Hematopoietic multipotent progenitor cell treated with erythropoietin and hydrocortisone succinate and interleukin-3 and kit ligand, for 4 days (in vitro differentiated cells): ENCODE measurements at places on chromosomes 2 and 18.
A peak's percentile ranks its signal among the peaks of the same experiment; 100 is the strongest.

DNA sequence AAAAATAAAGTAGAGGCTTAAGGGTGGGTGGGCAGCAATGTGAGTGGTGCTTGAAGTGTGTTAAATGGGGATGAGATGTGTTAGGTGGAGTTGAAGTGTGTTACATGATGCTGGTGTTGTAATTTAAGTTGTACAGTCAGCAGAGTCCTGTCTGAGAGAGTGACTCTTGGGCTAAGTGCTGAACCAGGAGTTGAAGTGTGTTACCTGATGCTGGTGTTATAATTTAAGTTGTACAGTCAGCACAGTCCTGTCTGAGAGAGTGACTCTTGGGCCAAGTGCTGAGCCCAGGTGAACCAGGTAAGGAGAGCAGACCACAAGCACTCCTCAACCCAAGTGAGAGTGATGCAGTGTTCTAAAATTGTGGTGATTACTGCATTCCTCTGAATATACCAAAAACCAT, 40.6 kb downstream of the LCLAT1 start:
- no peak for DNase-seq

GRCh38 chr2:68236103-68236734, 16.1 kb downstream of the PPP3R1 start:
- peak; percentile 48 for DNase-seq

GRCh38 chr2:46170611-46171350, 126.4 kb upstream of the EPAS1 start:
- DNase-seq = no peak

DNA sequence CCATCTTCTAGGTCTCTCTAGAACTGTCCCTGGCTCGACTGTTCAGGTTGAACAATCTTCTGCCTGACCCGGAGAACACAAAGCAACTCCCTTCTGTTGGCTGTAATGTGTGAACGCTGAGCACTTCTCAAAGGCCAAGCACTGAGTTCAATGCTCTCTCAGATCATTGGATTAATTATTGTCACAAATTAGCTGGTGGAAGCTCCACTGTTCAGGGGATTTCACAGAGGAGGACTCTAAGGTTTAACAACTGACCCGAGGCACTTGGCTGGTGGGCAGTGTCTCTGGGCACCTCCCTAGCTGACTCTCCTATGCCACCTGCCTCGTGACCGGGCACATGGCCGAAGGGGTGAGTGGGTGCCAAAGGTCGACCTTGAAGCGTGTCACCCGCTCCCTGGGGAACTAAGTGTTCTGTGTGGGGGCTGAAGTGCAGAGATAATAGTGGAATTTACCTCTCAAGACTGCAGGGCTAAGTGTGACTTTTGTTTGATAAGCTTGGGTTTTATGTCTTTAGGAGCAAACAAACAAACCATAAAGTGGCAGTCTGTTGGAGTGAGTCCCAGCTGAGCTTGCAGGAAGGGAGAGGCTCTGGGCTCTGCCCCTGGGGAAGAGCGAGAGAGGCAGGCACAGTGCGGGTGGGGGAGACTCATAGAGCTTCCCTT, 64.8 kb downstream of the BCL2L11 start:
- peak; percentile 67 for DNase-seq

GRCh38 chr2:48107326-48107925, 201.1 kb upstream of the FBXO11 start:
- no peak for DNase-seq

GRCh38 chr2:239814116-239814860, 210.9 kb downstream of the NDUFA10 start:
- peak; percentile 19 for DNase-seq

DNA sequence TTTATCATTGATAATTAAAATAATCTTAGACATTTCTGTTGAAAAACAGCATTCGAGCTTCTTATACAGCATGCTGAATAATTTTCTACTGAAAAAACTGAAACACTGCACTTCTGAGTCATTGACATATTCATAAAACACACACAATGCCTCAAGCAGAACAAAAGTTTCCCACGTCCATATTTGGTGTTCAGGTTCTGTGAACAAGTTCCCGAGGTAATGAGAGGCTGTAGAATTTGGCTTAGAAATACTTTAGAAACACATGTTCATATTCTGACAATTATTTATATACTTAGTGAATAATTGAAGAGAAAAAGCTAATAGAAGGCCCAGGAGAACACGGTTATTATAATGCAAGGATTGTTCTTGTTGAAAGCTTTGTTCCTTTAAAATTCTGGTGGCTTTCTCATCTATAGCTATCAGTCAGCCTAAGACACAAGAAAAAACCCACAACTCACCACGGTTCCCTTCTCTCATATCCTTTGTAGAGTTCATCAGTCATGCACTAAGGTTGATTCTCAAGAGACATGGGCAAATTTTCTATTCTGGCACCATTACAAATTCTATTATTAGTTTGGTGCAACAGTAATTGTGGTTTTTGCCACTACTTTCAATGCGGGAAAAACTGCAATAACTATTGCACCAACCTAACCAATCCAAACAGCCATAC, 194.4 kb downstream of the TMX3 start:
- no peak for DNase-seq

GRCh38 chr18:23243178-23243577, 107.9 kb downstream of the CABLES1 start:
- peak; percentile 82 for DNase-seq

DNA sequence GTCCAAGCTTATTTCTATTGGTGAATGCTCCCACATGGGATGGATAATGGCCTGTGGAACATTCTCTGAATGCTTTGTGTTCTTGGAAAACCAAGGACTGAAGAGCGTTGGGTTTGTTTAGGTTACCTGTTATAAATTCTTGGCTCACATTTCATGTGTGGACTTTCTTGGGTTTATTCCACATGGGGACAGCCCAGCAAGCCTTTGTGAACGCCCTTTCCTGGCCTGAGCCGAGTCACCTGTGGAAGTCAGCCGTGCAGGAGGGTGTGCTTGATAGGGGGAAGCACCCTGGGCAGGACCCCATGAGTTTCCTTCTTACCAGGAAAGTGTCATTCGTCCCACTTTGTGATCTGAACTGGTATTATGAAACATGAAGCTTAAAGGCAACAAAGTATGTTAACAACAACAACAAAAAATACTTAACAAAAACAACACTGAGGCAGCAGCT, 4.1 kb downstream of the RAB31 start:
- no peak for DNase-seq

GRCh38 chr2:84792856-84793522, 87.9 kb downstream of the TRABD2A start:
- no peak for DNase-seq

- no peak for DNase-seq
Observed at GRCh38 chr2:232581725-232582124, 31.2 kb downstream of the EIF4E2 start.

- DNase-seq = peak; percentile 44
Observed at GRCh38 chr2:42124011-42124785, 45.0 kb upstream of the EML4 start.

GRCh38 chr2:151275291-151275690, 13.6 kb upstream of the RBM43 start:
- DNase-seq = no peak

GRCh38 chr2:134170294-134170693, 83.6 kb upstream of the MGAT5 start:
- no peak for DNase-seq

GRCh38 chr2:16386031-16386430, 279.6 kb downstream of the CYRIA start:
- no peak for DNase-seq

- DNase-seq = peak; percentile 65
Observed at GRCh38 chr2:179340678-179341077, 76.0 kb upstream of the SESTD1 start.

GRCh38 chr2:160199683-160200389, at the start of gene ITGB6:
TSS of gene ITGB6 (minus strand) at chr2:160200272. CDS start at chr2:160200063, 209 bp downstream.
- no peak for DNase-seq

DNA sequence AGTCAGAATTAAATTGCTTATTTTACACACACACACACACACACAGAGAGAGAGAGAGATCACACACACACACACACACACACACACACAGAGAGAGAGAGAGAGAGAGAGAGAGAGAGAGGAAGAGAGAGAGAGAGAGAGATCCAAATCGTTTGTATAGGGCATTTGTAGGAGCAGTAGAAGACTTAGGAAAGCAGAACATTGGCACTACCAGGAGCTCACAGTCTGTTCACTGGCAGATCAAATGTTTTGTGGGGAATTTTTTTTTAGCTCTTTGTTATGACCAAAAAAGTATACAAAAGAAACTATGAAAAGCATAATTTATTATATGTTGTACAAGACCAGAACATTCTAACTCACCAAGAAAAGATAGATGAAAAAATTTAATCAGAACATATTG, 81.8 kb downstream of the MBD5 start:
- DNase-seq = no peak

DNA sequence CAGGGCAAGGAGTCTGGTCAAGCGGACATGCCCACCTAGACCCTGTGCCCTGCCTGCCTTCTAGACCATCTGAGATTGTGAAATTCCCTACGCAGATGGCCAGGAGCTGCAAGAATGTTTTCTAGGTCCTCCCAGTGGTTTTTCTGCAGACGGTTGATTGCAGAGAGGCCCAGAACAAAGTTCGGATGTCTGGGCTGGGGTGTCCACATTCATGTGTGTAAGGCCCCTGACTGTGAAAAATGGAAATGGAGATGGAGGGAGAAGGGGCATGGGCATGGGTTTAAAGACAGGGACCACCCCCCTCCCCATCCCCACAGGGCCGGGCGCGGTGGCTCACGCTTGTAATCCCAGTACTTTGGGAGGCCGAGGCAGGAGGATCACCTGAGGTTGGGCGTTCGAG, 11.8 kb downstream of the ARHGAP25 start:
- DNase-seq = no peak

DNA sequence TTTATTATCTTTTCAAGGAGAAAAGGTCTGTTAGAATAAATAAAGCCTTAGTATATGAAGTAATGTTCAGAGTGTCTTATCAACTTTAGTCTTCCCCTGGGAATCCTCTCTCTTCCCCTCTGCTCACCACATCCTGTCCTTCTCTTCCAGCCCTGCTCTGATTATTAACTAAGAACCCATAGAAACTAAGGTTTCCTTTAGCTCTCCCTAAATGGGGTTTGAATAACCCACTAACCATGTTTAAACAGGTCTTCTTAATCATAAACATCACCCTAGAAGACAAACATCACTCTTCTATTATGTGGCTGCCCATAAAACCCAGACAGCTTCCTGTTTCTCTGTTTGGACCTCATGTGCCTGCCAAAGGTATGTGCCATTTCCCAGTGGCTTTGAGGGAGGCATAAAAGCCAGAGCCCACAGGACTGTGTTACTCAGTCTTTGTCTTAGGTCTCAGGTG, 50.1 kb downstream of the SLC14A1 start:
- peak; percentile 30 for DNase-seq

DNA sequence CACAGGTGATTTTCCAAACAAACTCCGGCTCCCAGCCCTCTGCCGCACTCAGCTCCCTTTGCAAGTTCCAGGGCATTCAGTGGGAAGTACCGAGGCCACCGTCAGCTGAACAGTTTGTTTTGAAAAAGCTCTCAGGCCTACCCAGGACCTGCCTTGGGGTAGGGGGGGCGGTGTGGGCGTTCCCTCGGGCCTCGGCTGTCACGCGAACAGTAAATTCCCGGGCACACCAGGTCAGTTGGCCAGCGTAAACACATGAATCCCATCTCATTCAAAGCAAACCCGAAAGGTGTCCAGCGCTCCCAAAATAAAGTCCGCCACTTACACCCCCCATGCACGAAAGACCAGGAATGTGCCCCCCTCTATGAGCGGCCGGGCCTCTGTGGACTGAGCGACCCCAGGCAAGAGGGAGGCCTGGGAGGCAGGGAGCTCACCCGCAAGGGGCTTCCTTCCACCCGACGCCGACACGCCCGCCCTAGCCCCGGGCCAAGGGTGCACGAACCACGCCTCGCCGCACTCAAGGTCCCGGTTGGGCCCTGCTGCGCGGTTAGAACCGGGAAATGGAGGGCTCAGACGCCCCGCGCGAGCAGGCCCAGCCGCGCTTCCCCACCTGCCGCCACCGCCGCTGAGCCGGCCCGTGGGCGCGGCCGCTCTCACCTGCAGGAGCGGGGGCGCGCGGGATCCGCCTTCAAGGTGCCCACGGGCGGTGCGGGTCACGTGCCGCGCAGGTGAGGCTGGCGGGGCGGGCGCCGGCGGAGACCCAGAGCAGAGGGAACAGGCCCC, at the start of gene WDSUB1:
TSS of gene WDSUB1 (minus strand) at position 775 of the 780 bp plus-strand sequence. CDS start 3,634 bp downstream, outside the sequence.
- DNase-seq = peak; percentile 82

DNA sequence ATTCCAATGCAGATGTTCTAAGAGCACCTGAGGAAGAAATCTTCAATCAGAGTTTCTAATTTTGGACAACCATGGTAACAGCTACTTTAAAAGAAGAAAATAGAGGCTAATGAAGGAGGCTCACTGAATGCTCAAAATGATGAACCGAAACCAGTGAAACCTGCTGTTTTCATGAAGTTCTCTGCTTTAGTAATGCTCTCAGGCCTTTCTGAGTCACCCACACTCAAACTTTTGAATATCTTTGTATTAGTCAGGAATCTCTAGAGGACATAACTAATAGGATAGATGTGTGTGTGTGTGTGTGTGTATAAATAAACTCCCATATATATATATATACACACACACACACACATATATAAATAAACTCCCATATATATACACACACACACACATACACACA, 76.9 kb upstream of the RIT2 start:
- no peak for DNase-seq

DNA sequence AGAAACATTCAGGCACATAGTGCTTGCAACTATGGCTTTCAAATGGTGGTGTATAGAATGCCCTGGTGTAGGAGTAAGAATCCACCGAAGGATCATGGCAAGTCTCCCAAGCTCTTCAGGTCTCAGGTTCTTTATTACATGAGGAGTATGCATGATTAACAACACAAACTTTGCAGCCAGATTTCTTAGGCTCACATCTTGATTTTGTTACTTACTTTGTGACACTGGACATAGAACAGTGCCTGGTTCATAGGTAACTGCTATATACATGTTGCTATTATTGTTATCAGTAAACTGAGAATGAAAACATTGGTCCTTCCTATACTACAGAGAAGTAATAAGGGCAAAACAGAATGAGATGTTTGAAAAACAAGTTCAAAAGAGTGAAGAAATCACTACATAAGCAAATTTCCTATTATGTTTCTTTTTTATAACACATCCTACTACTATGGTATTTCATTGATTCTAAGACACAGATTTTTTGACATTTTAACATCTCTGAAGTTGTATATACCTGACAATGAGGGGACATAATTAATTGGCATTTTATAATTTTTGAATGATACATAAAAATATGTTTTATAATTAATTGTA, 284.9 kb downstream of the C1D start:
- no peak for DNase-seq

DNA sequence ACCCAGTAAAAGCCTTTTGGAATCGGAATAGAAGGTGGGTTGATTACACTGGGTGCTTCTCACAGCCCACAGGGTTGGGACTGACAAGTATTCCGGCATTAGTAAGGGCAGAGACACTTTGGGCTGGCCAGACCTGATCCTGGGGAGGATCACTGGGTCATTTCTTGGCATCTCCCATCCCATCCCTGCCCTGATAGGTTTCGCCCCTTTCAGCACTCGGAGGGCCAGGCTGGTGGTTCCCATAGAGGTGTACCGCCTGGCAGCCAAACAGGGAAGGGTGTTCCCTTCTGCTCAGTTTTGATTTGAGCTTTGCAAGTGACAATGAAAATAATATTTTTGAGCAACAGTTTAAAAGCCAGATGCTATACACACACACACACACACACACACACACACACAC, 37.3 kb downstream of the CYP1B1 start:
- DNase-seq = no peak
